ENCODE measurements at places on chromosomes 16 and 17. TPM values are rescaled to one million over a fixed set of nuclear protein-coding genes. Genes with fewer than 3 reads are reported as not detected.

Gene CCL7
- not detected for total RNA-seq

Gene LRRC37B
- 9.2 TPM for total RNA-seq

Gene RNU2-1
- total RNA-seq: not detected

Gene STAT5A
- total RNA-seq: 6.8 TPM

Gene LPCAT2
- total RNA-seq: 6.3 TPM

Gene SLFN12L
- total RNA-seq: not detected

Gene WNT9B
- not detected for total RNA-seq

Gene MEOX1
- total RNA-seq: not detected

Gene PITPNM3
- 3.0 TPM for total RNA-seq

Gene USH1G
- 0.08 TPM for total RNA-seq

Gene GINS2
- 30.1 TPM for total RNA-seq

Gene BAIAP3
- 1.8 TPM for total RNA-seq

Gene HES7
- total RNA-seq: 4.7 TPM

Gene FBXW10B
- total RNA-seq: 2.1 TPM

Gene CACNA1G
- 4.9 TPM for total RNA-seq

Gene SCPEP1
- total RNA-seq: 41.2 TPM

Gene RND2
- total RNA-seq: 0.14 TPM

Gene SMPD3
- 0.32 TPM for total RNA-seq

Gene GNAO1
- 0.36 TPM for total RNA-seq

Gene CPNE7
- 47.2 TPM for total RNA-seq

Gene RNF166
- 14.1 TPM for total RNA-seq

Gene SULT1A1
- 4.8 TPM for total RNA-seq

Gene CA7
- total RNA-seq: not detected

Gene TEDC2
- total RNA-seq: 12.6 TPM

Gene CRYBA1
- total RNA-seq: not detected

Gene CFAP97D1
- total RNA-seq: not detected

Gene GLTPD2
- total RNA-seq: not detected

Gene TBC1D3
- total RNA-seq: not detected

Gene RASL10B
- total RNA-seq: 0.13 TPM

Gene TPSG1
- total RNA-seq: not detected

Gene MAF
- total RNA-seq: 0.25 TPM

Gene CD300LB
- not detected for total RNA-seq

Gene HOXB4
- total RNA-seq: 0.16 TPM

Gene PPL
- total RNA-seq: 4.8 TPM

Gene HOXB2
- 0.63 TPM for total RNA-seq

Gene NLRP1
- total RNA-seq: 3.0 TPM

Gene NPIPB13
- 0.62 TPM for total RNA-seq

Gene C16orf74
- total RNA-seq: 16.1 TPM

Gene CCL8
- not detected for total RNA-seq

Gene CHTF8
- 133 TPM for total RNA-seq

Gene SLC6A2
- not detected for total RNA-seq

Gene CEP295NL
- 0.64 TPM for total RNA-seq

Gene SLC35G6
- not detected for total RNA-seq

Gene CCL1
- not detected for total RNA-seq

Gene ZCCHC14
- 9.4 TPM for total RNA-seq

Gene PLCD3
- total RNA-seq: 181 TPM

Gene TBX2
- total RNA-seq: 7.0 TPM

Gene PIRT
- total RNA-seq: not detected

Gene QPRT
- 0.90 TPM for total RNA-seq

Gene SLC39A11
- 17.3 TPM for total RNA-seq

Gene CD300LG
- not detected for total RNA-seq

Gene ENO3
- total RNA-seq: 41.5 TPM

Gene MT1G
- total RNA-seq: not detected

Gene C16orf95
- total RNA-seq: 6.4 TPM

Gene RAB37
- 1.3 TPM for total RNA-seq
